ENCODE measurements at places on chromosomes 5 and 9.

DNA sequence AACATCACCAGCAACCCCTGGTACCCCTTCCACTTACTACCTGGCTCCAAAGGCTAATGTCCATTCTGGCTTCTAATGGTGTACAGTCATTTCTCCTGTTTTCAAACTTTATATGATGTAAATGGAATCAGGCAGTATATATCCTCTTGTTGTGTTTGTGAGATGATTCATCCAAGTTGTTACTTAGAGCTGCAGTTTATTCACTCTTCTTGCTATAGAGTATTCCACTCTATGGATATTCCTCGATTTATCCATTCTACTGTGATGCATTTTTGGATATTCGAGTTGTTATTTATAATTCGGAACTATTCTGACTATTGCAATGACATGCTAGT is 32.4 kb downstream of the IRF1 start:
- DNase-seq, result no peak

DNA sequence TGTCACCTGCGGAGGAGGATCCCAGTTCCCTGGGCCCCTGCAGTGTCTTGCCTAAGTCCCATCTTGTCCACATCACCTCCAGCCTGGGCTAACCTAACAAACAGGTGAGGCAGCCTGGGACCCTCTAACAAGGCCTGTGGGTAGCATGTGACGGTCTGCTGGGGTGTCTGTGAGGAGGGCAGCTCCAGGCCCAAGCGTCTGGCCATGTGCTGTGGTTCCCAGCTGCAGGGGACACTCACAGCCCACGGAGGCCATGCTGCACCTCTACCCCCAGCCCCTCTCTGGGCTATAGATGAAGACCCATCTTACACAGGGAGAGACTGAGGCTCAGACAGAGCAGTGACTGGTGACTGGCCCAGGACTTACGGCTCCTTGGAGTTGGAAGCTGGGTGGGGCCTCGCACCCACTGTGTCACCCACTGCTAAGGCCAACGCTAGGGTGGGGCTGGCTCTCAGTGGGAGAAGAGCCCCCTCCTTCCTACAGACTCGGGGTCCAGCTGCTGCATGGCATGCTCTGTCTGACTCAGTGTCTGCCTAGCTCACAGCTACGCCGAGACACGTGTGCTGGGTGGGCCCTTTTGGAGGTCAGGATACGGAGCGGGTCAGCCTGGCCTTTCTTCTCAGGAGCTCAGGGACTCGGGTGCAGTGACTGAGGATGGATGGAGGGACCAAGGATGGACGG is 40.8 kb upstream of the RNF130 start:
- no peak for DNase-seq

DNA sequence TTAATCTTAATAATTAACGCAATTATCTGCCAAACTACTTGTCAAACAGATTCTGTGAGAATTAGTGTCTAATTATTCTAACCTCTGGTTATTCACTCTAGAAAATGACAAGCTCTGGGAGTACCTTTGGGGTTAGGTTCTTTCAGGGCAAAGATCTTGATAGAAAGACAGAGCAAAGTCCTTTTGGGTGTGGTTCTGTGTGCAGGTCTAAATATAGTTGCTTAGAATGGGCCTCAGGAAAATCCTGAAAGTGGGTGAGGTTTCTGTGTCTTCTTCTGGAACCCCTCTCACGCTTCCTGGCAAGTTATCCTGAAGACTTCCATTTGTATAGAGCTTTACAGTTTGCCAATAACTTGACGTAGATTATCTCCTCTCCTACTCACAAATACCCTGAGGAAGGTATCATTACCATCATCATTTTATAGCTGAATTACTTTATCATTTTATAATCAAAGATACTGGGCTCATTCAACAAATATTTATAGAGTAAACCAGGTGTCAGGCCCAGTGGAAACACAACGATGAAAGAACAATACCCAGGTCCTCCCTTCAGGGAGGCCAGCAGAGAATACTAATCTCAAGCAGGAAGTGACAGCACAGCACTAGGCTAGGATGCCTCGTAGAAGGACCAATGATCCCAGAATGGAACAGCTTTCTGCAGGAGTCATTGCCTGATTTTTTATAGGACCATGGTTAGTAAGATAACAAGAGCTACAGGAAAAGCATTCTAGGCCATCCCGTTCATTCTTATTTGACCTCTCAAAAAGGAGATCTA is 27.6 kb upstream of the LHFPL2 start:
- no peak for DNase-seq

DNA sequence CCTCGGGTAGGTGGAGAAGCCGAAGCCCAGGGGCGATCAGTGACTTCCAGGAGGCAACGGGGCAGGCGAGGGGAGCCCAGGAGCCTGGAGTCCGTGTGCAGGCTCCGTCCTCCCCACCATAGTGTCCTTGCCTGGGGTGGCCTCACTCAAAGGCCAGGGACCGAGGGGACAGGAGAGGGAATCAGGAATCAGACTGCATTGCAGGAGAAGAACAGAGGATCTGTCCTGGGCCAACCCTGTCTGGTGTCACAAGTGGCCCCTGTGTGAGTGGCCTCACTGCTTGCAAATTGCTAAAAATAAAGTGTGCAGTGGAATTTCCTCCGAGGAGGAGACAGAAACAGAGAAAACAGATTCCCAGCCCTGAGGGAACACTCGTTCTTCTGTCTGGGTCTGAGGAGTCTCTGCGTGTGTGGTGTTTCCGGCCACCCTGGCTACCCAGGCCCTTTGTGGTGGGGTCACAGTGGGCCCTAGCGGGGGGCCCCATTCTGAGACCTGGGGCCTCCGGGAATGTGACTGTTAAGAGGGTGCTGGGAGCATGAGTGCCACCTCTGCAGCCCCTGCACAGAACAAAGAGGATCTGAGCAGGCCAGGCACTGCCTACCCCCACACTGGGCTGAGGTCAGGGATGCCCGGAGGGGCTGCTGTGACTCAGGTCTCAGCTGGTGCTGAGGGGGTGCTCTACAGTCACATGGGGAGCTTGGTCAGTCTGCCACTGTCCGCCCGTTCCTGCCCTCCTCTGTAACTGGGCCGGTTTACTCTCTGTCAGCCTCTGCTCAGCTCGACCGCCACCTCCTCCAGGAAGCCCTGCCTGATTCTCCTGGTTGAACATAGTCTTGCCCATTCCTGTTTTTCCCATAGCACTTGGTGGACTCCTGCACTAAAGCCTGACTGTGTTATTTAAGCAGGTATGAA is 7.4 kb downstream of the TRAF1 start:
- no peak for DNase-seq

DNA sequence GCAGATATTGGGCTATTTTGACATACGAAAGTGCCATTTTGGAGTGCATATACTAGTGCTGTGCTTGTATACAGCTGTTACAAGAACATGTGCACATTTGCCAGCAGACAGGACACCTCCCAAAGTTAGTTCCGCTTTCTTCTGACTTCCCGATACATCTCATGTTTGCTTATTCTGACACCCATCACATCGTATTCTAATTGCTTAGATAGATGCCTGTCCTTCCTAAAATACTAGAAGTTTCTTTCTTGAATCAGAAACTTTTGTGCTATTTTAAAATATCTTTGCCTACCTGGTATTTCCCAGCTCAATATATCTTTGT is 177.8 kb downstream of the TTLL11 start:
- no peak for DNase-seq

- DNase-seq, result peak; percentile 74
Measured at GRCh38 chr5:168408561-168409305, 77.5 kb upstream of the RARS1 start.

DNA sequence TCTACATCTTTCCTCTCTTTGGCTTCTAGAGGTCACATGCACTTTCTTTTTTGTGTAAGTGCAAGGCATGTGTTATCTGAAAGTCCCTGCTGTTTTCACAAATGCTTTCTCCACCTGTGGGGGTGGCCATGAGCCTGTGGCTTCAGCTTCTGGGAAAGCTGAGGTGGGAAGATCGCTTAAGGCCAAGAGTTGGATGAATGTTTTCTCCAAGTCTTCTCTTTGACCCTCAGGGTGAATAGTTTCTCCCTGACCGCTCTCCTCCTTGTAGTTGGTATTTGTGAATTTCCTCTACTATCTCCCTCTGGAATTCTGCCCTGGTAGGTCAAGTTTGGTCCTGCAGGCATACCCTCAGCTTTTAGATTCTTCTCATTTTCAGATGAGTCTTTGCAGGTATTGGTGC is 74.2 kb downstream of the UGCG start:
- no peak for DNase-seq

- peak; percentile 73 for DNase-seq
Measured at GRCh38 chr5:373710-374602, 52.4 kb downstream of the AHRR start.

DNA sequence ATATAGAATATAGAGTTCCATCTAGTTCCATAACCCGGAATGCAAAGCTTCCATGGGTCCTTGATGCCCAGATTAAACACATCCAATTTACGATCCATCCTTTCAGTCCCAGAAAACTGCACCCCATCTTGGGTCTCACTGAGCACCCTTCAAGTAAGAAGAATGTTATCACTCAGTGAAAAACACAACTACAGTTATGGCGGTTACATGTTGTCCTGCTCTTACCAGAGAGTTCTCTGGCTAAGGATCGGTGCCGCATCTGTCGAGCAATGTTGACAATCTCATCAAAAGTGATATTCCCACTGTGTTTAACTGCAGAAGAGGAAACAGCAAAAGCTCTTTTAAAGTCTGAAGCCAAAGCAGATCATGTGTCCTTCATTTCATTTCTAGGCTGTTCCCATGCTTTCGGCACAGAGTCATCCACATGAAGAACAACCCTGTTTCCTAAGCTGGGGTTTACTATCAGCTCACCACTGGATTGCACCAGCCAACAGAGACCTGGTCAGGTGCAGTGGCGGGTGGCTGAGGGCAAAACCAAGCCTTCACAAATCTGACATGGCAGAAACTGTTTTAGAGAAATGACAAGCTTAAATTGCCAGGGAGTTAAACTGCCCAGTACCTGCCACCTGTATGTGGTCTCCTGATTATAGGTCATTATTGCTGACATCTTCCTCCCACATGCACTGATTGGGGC is 2.9 kb downstream of the RPL12 start:
- no peak for DNase-seq

- DNase-seq, result no peak
Measured at GRCh38 chr5:129904667-129905472, 605 bp downstream of the CHSY3 start.

- peak; percentile 88 for DNase-seq
Measured at GRCh38 chr9:108186642-108187395, 669.0 kb downstream of the ACTL7B start.

- no peak for DNase-seq
Measured at GRCh38 chr9:36837431-36838405, 196.3 kb downstream of the PAX5 start.

- no peak for DNase-seq
Measured at GRCh38 chr5:58444805-58445204, 15.1 kb downstream of the PLK2 start.

- DNase-seq, result no peak
Measured at GRCh38 chr5:134088291-134088690, 26.2 kb upstream of the TCF7 start.

- no peak for DNase-seq
Measured at GRCh38 chr5:147613359-147613758, 103.5 kb upstream of the DPYSL3 start.

GRCh38 chr5:139361835-139362429 is 20.3 kb downstream of the PAIP2 start:
- no peak for DNase-seq

DNA sequence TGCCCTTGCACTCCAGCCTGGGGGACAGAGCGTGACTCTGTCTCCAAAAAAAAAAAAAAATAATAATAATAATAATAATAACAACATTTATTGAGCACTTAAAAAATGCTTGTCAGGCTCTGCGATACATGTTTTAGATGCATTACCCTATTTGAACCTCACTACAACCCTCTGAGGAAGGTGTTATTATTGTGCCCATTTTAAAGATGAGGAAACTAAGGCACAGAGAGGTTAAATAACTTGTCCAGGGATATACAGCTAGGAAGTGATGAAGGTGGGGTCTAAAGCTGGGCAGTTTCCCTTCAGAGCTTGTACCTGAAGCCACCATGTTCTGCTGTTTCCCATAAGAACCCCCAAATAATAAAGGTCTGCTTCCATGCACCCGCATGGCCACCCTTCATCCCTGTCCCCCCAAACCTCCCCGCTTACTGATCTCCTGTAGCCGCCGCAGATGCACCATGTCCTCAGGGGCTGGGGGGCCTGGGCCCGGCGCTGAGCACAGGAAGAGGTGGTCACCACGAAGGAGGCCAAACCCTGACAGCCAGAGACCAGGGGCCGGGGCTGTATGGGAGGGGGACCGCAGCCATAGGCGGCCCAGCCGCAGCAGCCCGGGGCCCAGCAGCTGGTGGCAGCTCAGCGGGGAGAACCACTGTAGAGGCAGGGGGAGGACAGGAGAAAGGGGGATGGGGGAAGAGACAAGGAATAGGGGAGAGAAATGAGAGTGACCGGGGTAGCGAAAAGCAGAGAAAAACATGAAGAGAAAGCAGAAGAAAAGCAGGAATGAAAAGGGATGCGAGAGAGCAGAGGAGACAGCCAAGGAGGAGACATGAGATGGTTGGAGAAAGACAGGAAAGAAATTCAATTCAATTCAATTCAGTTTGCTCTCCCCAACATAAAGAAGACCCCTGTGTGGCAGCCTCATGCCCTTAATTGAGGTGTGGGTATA is 15.1 kb upstream of the FCHSD1 start:
- DNase-seq, result no peak

DNA sequence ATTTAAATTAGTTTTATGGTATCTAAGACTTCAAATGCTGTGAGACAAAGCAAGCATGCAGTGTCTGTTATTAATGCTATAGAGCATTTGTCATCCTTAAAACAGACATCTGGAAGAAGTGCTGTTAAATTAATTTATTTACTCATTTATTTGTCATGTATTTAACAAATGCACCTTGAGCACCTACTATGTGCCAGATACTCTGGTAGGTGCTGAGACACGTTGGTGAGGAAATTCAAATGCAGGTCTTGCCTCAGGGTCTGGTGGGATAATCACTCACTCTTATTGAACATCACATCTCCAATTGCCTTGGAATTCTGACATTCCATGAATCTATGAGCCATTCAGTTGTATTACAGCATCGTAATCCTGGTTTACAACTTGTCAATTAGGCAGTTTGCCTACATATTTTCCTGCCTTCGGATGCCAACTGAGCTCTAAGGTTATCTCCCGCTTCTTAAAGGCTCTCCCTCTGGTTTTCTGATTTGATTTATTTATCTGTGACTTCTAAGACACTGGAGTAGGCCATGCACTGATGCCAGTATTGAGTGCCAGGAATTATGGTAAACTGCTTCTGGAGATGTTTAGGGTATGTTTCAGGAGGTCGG is 56.0 kb upstream of the RPS23 start:
- DNase-seq, result no peak

GRCh38 chr9:108851138-108851537 is 4.6 kb downstream of the ACTL7B start:
- no peak for DNase-seq

DNA sequence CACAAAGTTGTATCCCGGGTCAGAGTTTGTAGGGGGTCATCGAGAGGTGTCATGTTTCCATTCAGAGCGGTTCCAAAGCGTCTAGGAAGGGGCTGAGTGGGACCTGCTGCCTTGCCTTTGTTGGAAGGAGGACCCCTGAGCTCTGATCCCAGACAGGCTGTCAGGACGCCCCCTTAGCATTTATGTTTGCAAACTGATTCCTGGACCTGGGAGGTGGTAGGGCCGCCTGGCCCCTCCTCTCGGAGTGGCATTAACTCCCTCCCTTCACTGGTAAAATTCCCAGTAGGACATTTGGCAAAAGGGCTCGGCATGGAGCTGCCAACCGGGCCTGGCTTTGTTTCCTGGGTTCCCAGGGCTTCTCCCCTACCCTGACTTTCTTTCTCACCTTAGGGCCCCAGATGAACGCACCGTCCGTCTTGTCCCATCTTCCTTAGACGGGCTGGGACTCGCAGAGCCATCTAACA is 2.5 kb downstream of the JADE2 start:
- no peak for DNase-seq

Data from hindlimb muscle (tissue), 1 donor.